ENCODE measurements at places on chromosomes 13 and 19.

- no peak for DNase-seq
These were observed 891.7 kb upstream of the SLC10A2 start for GRCh38 chr13:103957939-103958338.

- DNase-seq, result no peak
These were observed 30.5 kb downstream of the ZNF701 start for GRCh38 chr19:52600639-52601024.

DNA sequence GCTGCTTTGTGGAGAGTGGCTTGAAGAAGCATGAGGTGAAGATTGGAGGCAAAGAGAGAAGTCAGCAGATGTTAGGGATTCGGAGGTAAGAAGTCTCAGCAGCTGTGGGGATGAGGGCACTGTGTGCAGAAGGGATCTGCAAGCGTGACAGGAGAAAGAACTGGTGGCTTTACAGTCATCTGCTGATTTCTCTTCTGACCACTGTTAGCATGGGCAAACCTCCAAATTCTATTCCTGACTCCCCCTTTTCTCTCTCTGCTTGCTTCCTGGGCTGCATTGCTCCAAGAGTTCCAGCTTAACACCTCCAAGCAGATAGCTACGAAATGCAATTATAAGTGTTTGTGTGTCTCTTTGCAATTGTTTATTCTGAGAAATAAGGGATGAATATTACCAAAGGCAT, 159.6 kb downstream of the GGACT start:
- no peak for DNase-seq

DNA sequence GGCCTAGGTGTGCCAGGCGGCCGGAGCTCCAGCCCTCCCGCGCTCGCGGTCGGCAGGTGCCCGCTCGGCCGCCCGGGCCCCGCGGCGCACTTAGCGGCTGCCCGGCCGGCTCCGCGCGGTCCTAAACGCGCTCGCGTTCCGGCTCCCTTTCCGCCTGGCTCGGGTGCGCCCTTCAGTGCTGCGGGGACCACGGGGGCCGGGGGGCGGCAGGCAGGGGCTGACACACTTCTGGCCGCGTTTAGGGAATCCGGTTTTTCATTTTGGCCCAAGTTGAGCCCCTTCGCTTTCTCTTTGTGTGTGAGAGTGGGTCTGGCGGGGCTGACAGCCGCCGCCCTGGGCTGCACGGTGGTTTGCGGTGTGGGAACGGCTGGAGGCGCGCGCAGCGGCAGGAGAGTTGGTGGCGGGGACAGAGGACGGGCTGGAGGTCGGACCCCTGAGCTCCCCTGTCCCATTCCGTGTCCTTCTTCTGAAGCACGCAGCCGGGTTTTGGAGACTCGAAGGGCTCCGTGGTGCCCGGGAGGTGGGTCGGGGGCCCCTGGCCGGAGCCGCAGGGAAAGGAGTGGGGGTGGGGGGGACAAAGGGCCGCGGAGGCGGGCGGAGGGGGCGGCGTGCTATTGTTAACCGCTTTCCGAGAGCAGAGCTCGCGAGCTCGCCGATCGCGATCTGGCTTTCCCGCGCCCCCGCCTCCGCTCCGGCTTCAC, 3.1 kb downstream of the FGF9 start:
- DNase-seq, result peak; percentile 52

- DNase-seq, result no peak
These were observed 112.9 kb downstream of the TNFRSF19 start for GRCh38 chr13:23683084-23683483.
